ENCODE measurements at places on chromosomes 5 and 9.

- DNase-seq: no peak
Measured at GRCh38 chr5:176790941-176791340, 19.4 kb upstream of the UNC5A start.

GRCh38 chr5:172288465-172288864 lies 4.9 kb upstream of the UBTD2 start:
- no peak for DNase-seq

- no peak for DNase-seq
Measured at GRCh38 chr5:142168365-142168764, 59.8 kb downstream of the NDFIP1 start.

DNA sequence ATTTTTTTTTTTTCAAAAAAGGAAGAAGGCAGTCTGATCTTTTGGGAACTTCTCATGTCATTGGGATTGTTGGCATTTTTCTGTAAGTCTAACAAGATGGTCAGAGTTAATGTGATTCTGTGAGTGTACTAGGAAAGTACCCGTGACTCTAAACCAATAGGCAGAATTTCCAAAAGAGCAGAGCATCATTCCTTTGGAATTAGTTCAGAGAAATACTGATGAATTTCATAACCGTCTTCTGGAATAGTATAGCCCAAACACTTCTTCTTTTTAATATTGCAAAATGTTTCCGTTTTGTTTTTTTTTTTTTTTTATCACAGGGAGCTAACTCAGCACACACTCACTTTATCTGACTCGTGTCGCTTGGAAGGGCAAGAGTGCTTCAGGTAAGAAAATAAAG lies 407.4 kb downstream of the DTWD2 start:
- DNase-seq: no peak

- DNase-seq: no peak
Measured at GRCh38 chr9:19294219-19294618, 63.7 kb downstream of the DENND4C start.

DNA sequence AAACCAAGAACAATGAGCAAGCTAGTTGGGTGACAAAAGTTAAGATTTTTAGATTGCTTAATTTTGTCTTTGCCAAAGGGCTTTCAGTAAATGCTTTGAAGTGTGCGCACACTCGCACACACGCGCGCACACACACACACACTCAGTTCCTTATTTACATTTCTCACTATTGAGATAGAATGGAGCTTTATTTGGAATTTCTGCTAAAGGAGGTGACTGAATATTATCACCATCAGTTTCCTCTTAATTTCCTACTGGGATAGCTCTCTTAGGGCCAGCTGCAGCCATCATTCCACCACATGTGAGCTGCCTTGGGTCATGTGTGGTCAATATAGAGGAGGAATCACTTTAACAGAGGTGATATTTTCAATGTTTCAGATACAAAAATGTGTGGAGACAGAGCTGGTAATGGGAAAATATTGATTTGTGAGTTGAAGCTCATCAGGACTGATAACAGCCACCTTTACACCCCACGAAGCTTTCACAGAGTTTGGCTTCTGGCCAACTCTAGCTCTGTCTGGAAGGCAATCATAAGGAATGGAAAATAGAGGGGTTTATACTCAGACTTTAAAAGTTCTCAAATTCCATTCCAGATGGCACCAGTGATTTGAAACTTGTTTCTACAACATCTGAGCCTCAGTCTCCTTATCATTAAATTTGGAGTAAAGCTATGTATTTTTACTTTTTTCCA lies 99.9 kb downstream of the MACIR start:
- no peak for DNase-seq

DNA sequence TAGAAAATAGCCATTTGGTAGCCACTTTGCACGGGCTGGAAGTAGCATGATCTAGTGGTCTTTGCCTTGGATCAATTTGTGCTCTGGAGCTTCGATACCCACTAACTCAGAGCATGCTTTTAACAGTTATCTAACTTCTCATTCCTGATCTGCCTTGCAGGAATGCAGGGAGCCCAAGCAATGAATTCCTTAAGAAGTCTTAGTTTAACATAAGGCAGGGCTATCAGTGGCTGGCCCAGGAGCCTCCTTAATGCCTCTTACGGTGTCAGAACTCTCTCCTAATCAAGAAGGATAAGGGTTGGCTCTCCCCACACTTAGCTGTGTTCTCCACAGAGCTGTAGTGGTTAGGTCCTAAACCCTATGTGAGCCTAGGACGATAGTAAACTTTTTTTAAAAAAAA lies 95.8 kb upstream of the TBCA start:
- no peak for DNase-seq

DNA sequence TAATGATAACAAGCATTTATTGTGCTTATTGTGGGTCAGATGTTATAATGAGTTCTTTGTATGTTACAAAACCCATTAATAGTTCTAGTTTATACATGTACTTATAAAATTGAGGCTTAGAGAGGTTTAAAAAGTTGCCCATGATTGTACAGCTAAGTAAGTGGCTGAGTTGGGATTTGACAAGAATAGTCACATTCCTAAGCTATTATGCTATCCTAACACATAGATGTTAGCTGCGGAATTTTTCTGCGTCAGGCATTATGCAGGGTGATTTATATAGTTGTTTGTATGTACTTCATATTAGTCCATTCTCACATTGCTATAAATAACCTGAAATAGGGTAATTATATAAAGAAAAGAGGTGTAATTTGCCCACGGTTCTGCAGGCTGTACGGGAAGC lies 12.5 kb downstream of the COMMD10 start:
- DNase-seq: no peak

DNA sequence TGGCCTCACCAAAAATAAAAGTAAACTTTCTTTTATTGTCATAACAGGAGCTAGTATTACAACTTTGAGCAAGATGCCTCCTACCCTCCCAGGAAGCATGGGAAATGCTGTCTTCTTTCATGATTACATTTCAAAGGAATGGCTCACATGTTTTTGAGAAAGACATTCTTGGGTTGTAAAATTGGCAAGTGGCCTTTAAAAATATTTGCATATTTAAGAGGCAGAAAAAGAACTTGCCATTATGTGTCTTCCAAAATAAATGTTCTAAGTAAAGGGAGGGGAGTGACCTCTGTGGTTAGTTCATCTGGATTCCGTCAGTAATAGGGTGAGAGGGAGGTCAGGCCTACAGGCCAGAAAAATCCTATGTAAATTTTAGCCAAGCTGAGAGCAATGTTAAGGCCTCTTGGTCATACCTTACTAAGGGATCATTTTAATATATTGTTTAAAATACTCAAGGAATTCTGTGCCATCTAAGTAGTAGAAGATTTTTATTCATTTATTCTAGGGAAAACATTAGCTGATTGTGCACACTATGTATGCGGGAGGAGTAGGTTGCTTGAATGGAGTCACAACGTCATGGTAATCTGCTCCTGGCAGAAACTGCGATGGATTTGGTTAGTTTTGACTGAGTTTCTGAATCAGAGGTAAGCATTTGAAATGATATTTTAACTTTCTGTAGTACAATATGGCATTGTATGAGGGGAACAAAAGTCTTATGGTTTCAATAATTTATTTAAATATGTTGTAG lies 1485.7 kb upstream of the CDH9 start:
- DNase-seq: no peak

GRCh38 chr5:81639556-81639955 lies 111.3 kb downstream of the SSBP2 start:
- no peak for DNase-seq

- DNase-seq: no peak
Measured at GRCh38 chr5:156505101-156505500, 178.1 kb downstream of the SGCD start.

DNA sequence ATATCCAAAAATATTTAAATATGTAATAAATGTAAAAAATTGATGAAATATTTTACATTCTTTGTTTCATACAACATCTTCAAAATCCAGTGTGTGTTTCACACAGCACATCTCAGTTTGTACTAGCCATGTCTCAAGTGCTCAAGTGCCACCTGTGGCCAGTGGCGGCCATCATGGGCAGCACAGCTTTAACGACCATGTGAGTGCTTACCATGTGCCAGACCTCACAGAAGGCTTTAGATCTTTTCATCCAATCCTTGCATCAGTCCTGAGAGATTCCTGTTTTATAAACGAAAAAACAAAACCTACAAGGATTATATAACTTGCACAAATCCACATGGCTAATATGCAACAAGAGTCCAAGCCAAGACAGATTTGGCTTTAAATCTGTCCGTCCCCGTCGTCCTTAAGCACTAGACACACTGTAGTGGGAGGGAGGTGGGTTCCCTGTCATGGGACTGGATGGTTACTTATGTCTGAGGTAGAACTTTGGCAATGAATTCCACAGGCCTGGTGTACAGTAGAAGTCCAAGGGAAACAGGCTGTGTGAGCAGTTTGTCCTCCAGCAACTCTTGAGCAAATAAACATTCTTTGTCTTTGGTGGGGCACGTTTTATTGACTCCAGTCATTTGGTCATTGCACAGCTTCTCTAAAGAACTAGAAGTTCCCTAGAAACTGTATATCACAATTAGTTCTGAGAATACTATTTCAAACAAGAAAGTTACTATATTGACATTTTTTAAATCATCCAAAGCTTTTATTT lies 25.0 kb upstream of the F2R start:
- DNase-seq: peak; percentile 19

DNA sequence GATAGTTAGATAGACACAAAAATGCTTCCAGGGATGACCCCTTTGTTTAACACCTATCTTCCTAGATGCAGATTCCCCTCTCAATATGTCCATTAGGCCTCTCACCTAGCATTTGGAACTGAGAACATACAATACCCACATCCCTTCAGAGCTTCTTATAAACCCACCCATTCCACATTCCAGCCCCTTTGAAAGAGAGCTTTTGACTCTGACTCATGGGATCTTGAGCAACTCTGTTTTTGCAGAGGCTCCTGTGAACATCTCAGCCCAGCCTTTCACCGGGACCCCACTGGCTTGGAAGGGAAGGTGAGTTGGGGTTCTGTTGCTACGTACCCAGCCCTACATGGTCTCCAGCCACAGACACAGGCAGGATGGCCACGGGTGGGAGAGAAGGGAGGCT lies 195.5 kb downstream of the FRMD3 start:
- no peak for DNase-seq

DNA sequence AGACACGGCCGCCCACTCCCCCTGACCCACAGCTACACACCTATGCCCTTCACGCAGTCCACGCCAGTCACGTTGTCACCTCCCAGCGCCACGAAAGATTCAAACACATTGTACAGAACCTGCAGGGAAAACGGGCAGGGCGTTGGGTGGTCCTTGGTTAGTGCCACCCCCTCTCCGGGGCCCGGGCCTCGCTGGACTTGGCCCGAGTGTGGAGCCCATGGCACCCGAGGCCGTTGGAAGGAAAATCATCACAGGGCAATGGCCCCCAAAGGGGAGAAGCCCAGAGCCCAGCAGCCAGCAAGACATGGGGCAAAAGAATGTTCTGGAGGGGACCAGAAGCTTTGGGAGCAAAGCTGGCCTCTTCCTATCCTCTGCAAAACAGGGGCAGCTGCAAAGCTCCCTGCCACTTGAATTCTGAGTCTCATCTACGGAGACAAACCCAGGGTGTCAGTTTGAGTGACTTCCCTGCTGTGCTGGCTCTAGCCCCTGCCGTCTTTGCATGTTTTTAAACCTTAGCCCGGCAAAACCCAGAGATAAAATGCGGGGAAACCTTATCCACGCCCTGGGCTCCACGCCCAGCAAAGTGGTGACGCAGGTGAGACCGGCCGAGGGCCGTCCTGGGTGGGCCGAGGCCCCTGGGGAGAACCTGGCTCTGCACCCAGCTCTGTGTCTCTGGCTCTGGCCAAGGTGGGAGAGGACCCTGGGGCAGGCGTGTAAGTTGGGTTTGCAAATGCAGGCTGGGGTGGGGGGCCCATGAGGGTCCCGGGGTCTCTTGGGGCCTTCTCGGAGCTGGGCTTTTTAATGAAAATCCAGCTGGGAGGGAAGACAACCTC lies 38.9 kb downstream of the SLC9A3 start:
- no peak for DNase-seq

DNA sequence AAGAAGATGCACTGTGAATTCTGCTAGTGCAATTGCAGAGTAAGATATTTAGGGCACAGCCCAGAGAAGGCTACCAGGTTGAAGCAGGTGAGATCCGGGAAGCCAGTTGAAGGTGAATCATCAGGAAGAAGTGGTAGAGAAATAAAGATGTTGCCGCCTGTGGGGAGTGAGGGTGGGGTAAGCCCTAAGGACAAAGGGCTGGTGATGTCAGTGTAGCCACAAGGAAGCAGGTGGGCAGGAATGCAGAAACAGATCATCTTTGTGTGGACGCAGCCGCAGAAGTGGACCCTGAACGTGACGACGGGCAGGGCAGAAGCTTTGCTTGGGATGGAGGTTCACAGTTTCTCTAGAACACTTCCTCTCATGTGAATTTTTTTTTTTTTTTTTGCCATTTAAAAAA lies 164.2 kb downstream of the ACTL7B start:
- DNase-seq: no peak

- DNase-seq: peak; percentile 50
Measured at GRCh38 chr5:139481122-139481533, 1.4 kb downstream of the STING1 start.

DNA sequence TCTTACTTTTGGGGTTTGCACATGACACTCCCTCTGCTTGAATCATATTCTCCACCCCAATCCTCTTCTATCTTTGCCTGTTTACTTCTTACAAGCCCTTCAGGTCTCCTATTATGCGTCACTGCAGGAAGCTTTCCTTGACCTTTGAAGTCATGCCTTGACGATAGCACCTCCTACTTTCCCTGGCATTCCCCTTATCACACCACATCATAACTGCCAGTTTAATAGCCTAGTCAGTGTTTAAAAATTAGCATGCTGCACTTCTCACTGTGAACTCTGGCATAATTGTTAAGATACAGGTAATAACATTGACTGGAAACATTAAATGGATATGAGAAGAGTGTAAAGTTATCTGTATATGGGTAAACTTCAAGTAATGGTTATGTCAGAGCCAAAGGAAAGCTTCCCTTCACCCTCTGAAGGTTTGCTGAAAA lies 37.1 kb upstream of the CEP120 start:
- no peak for DNase-seq

DNA sequence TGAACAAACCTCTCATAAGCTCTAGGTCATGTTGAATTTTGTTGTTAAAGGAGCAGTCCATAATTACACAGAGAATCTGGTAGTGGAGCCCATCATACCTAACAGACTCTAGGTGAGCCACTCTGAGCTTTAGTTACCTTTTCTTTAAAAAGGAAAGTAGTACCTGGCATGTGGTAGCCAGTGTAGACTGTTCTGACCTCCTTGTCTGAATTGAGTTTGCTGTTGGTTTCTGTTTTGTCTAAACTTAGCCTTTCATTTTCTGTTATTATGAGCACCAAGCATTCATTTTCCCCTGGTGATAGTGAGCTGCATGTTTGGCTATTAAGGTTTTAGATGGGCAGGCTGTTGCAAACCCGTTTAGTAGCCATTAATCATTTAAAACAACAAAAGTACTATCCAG lies 112.2 kb downstream of the MAST4 start:
- no peak for DNase-seq

GRCh38 chr5:181245427-181246275 lies 1.9 kb upstream of the RACK1 start:
- no peak for DNase-seq

GRCh38 chr9:92191801-92192200 lies 76.6 kb upstream of the SPTLC1 start:
- DNase-seq: no peak
